ENCODE measurements at places on chromosomes 1 and 21.

DNA sequence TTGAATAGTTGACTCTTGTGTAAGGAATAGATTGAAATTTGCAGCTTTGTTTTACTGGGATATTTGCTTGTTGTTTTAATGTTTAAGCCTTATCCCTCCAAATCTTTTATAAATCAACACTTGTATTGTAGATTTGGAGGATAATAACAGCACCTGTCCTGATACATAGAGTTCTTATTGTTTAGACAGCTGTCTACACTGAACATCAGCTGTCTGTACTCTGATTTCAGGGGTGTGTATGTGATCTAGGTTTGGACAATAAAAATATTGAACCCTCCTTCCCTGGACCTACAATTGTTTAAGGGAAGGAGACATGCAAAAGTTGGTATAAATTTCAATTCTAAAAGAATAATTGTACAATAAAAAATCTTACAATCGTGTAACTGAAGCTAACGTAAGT lies 48.3 kb upstream of the DPH5 start:
- DNase-seq = no peak

GRCh38 chr1:181021811-181022434 lies 747 bp downstream of the STX6 start:
- DNase-seq = peak; percentile 69

DNA sequence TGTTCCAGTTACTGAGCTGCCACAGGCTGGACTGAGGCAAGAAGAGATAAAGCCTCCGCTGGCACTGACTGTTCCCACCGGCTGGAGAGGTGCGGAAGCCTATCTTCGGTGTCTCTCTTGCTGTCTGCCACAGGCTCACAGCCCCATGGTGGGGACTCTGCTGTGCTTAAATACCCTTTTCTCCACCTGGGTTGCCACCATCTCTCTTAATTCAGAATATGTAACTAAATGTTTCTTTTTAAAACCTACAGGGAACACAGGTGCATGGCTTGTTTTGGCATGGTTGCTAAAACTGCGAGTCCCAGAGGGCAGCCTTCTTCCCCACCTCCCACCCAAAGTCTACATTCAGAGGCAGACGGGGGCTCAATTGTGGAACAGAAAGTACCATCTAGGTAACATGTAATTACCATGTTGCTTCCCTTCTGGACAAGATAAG lies 8.1 kb upstream of the LBR start:
- no peak for DNase-seq

DNA sequence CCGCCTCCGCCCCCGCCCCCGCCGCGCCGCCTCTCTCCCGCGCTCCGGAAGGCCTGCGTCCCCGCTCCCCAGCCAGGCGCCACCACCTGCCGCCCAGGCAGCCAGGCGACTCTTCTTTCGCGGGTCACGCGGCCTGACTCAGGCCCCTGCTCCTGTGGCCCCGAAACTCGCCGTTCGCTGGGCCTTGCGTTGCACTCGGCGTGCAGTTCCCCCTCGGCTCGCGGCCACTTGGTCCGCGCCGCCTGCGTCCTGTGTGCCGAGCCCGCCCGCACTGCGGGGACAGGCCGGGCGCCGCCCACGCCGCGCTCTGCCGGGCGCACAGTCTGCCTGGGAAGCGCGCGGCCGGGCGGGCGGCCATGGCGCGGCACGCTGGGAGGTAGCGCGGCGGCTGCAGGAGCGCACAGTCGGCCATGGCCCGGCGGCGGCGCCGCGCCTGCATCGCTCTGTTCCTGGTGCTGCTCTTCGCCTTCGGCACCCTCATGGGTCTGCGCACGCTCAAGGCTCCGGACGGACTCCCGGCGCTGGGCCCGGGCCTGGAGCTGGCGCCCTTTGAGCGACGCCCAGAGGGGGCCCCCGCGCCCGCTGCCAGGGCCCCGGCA lies at the start of gene MANEAL:
TSS of gene MANEAL (plus strand) at position 75 of the 599 bp plus-strand sequence. CDS start at position 411, 336 bp downstream.
- DNase-seq = peak; percentile 49

DNA sequence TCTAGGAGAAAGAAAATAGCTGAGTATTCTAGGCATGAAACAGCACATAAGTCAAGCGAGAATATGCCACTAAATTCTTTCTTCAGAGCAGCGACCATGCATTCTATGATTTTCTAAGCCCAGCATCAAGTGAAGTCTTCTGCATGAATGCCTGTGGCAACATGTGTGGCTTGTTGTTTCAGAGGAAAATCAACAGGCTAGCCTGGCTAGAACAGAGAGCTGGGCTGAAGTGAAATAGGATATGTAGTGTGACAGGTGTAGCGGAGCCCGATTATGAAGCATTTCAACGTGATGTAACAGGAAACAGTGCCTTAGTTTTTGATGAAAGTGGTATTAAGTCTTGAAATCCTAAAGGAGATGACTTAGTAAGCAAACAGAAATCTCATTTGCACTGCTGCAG lies 7.0 kb downstream of the CSDE1 start:
- no peak for DNase-seq

DNA sequence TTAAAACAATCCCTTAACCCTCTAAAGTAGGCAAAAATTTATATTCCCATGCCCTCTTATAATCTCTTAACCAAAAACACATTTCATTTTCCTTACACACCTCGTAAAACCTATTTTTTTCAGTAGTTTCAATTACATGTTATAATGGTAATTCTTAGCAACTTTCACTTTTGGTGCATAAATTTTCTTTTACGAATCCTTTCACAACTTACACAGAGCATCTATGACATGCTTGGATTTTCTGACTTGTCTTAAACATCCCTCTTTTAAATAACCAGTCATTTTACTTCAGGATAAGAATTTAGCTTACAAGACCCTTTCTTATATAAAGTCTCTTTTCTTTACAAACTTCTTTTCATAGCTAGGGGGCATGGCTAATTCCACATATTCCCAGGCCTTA lies 8.9 kb upstream of the MRPL55 start:
- DNase-seq = no peak

DNA sequence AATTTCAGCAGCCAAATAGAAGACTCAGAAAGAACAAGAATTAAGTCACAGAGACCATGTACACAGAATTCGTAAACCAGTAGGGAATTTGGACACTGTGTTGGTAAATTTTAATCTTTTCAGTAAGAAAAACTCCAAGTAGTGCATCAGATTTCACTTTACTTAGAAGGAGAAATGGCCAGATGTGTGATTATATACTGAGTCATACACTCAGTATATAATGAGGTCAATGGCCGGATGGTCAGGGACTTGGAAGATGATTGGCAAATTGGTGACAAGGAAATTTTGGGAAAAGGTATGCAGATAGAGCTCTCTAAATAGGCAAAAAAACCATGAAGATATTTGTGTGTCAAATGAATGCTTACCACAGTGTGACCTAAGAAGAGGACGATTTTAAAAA lies 399.8 kb upstream of the LRRC7 start:
- DNase-seq = no peak

DNA sequence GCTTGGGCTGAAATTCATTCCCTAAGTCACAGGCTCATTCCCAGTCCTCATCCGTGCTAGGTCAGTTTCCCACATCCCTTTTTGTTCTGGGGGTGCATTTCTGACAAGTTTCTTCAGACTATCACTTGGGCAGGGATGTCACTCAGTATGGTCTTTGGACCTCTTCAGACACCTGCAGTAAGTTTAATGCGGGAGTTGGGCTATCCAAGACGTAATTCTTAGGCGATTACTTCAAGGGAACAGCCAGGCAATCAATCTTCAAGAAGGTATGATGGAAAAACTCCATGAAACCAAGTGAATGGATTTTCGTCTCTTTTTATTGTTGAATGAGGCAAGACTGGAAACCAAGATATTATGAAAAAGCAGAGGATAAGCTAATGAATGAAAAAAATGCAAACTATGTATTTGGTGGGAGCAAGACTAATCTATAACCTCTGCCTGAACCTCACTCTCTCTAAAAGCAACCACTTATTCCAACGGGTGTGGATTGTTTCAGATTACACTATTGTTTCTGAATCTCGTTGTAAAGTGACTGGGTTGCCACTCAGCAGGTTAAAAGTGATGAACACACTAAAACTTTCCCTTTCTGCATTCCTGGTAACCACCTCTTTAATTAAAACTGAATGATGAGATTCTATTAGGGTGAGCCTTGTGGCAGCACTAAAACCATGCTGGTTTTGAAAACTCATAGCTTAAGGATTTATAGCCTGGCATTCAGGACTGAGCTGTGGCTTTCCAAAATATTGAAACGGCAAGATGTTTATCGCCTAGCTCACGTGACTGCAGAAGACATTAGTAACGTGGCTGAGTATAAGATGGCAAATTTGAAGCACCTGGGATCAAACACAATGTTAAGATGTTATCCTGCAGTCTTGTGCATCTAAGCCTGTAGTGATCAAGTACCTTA lies 1.1 kb downstream of the RASAL2 start:
- peak; percentile 59 for DNase-seq

- DNase-seq = no peak
Measured at GRCh38 chr1:98697781-98698180, 36.3 kb downstream of the SNX7 start.

DNA sequence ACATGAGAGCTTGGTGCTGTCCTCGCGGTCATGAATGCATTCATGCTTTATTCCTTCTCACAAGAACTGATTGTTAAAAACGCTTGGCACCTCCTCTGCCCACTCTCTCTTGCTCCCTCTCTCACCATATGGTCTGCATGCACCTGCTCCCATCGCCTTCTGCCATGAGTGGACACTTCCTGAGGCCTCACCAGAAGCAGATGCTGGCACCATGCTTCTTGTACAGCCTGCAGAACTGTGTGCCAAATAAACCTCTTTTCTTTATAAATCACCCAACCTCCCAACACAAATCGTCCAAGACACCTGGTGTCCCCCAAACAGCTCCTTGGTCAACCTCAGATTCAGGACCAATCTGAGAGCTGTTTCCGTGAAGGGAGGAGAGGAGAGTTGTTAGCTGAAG lies 43.3 kb upstream of the PCBP3 start:
- DNase-seq = no peak

- DNase-seq = no peak
Measured at GRCh38 chr1:183593356-183593755, 3.1 kb upstream of the NCF2 start.

DNA sequence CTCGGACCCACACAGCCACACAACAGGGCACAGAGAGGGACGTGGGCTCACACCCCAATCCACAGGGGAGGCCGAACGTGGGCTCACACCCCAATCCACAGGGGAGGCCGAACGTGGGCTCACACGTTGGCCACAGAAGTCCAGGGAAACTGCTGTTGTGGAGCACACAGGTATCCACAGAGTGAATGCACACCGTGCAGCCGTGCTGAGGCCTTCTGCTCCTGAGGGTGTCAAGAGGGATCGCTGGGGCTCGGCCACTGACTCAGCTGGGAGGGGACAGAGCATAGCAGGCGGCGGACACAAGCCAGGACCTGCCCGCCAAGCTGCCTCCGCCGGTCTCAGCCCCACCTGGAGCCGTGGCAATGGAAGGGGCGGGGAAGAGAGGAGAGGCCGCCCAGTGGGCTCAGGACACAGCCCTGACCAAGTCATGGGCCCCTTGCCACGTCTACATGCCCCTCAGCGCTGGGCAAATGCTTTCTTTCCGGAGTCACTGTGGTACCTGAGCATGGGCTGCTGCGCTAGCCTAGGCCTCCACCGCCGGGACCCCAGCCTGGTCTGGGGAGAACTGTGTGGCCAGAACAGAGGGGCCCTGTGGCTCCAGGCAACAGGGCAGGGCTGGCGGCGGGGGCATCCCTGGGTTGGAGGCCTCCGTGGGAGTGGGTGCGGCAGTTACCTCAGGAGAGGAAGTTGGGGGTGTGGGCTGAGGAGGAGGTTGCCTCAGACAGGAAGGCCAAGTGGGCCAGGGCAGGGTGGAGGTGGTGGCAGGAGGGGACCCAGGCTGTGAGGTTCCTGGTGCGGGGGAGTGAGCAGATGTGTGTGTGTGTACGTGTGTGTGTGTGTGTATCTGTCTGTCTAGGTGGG lies 1.2 kb downstream of the SYTL1 start:
- no peak for DNase-seq

DNA sequence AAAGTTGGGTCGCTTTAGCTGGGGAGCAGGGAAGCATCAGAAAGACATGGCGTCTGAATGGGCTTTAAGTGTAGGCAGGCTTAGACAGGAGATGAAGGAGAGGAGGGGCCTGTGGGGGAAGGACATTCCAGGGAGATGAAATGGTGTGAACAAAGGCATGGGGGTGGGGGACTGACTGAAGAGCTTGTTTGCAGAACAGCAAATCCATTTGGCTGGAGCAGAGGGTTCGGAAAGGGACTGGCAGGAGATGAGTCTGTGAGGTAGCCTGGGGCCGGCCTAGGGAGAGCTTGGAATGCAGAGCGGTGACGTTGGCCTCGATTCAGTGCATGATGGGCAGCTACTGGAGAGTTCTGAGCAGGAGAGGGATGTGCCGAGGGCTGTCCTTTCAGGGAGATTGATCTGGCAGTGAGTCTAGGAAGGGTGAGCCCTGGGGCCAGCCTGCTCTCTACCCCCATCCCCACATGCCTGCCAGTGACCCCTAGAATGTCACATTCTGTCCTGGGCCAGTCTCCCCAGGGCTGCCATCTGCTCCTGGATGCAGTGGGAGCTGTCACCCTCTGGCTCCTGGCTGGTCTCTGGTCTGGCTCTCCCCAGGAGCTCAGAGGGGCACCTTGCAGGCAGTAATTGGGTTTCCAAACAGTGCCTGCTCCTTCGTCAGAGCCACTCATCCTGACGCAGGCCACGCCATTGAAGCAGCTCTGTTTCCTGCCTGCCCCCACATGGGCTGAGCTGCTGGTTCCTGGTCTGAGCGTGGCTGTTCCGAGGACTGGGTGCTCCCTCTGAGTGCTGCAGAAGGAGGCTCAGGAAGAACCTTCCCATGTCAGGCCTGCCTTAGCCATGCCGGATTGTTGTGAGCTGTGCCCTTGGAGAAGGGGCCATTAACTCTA lies 22.3 kb upstream of the TMEM222 start:
- peak; percentile 100 for DNase-seq

GRCh38 chr1:51506537-51506936 lies 12.5 kb downstream of the EPS15 start:
- peak; percentile 84 for DNase-seq

DNA sequence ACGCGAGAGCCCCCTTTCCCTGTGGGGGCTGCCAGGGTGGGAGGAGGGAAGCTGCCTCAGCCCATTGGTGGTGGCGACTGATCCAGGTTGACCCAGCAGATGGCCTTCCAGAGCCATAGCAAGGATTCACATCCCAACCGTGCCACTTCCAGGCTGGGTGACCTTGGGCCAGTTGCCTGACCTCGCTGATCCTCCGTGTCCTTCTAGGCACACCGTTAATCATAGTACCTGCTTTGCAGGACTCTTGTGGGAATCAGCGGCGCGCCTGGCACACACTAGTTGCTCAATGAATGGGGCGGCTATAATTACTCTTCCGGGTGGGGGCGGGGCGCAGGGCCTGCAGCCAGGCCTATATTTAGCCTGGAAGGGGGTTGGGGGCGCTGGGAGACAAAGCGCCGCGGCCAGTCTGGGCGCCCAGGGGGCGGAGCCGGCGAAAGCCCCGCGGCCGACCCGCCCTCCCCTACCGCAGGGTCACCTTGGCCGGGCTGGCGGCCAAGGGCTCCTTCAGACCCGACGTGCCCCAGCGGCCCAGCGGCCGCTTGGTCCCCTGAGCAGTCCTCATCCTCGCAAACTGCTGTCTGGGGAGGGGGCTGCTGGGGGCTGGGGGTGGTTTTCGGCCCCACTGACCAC lies 5.1 kb downstream of the HSPB7 start:
- DNase-seq = peak; percentile 78

GRCh38 chr21:44293551-44294231 lies 6.2 kb upstream of the PFKL start:
- no peak for DNase-seq

- DNase-seq = no peak
Measured at GRCh38 chr1:234643111-234643849, 33.3 kb upstream of the IRF2BP2 start.

All from fibroblast of skin of scalp (primary cell).